GM23248 (cell line): ENCODE measurements at places on chromosomes 13 and 19. TPM values are rescaled to one million over a fixed set of nuclear protein-coding genes. Genes with fewer than 3 reads are reported as not detected.

NANOS3 gene
- not detected in 2 replicates for total RNA-seq

COMP gene
- total RNA-seq: 93.8 and 96.6 TPM in 2 replicates

EXOSC5 gene
- 20.7 and 21.4 TPM in 2 replicates for total RNA-seq

CLIP3 gene
- total RNA-seq: 10.9 and 14.9 TPM in 2 replicates
